ENCODE measurements at places on chromosomes 2 and 18. TPM values are rescaled to one million over a fixed set of nuclear protein-coding genes. Genes with fewer than 3 reads are reported as not detected.

Gene ANKRD30B
- total RNA-seq: not detected

Gene ANKRD23
- 1.9 TPM for total RNA-seq

Gene PRSS56
- not detected for total RNA-seq

Gene BOLA3
- total RNA-seq: 25.5 TPM

Gene CHRNG
- total RNA-seq: not detected

Gene G6PC2
- total RNA-seq: not detected

Gene PAX8
- 1.3 TPM for total RNA-seq

Gene TOGARAM2
- 0.10 TPM for total RNA-seq

Gene CCL20
- total RNA-seq: 0.98 TPM

Gene SIX3
- not detected for total RNA-seq

Gene TYMS
- 15.0 TPM for total RNA-seq

Gene LIMS3
- 34.9 TPM for total RNA-seq

Gene RASGRP3
- 117 TPM for total RNA-seq

Gene LAMA3
- 6.5 TPM for total RNA-seq

Gene CDKL4
- 0.98 TPM for total RNA-seq

Gene REV1
- 34.0 TPM for total RNA-seq

Gene TXNDC2
- total RNA-seq: 0.10 TPM

Gene MALL
- total RNA-seq: 130 TPM

Gene MAP3K20
- 17.0 TPM for total RNA-seq

Gene CCDC93
- 39.7 TPM for total RNA-seq

Gene COL3A1
- 6.2 TPM for total RNA-seq

Gene CMPK2
- 2.6 TPM for total RNA-seq

Gene DSC3
- 0.33 TPM for total RNA-seq

Gene GNAL
- total RNA-seq: 1.1 TPM

Gene SPAST
- 37.6 TPM for total RNA-seq

Gene HOXD9
- total RNA-seq: 22.5 TPM

Gene COX5B
- 203 TPM for total RNA-seq

Gene BIN1
- total RNA-seq: 49.6 TPM

Gene TRAPPC8
- 37.2 TPM for total RNA-seq

Gene LHCGR
- not detected for total RNA-seq

Gene AUP1
- 96.4 TPM for total RNA-seq

Gene TWIST2
- 1.8 TPM for total RNA-seq

Gene FAM98A
- total RNA-seq: 86.3 TPM

Gene LRRC30
- total RNA-seq: not detected

Gene ATG16L1
- 36.7 TPM for total RNA-seq

Gene CXCR4
- total RNA-seq: 311 TPM

Gene OTX1
- not detected for total RNA-seq

Gene ADD2
- 1.3 TPM for total RNA-seq
